ENCODE measurements at places on chromosomes 2 and 18. TPM values are rescaled to one million over a fixed set of nuclear protein-coding genes. Genes with fewer than 3 reads are reported as not detected.

- peak; percentile 44 for DNase-seq
These were observed 12.0 kb downstream of the SIGLEC15 start for GRCh38 chr18:45837283-45838070.

- no peak for DNase-seq
These were observed 22.1 kb upstream of the CNGA3 start for GRCh38 chr2:98324181-98324580.

DNA sequence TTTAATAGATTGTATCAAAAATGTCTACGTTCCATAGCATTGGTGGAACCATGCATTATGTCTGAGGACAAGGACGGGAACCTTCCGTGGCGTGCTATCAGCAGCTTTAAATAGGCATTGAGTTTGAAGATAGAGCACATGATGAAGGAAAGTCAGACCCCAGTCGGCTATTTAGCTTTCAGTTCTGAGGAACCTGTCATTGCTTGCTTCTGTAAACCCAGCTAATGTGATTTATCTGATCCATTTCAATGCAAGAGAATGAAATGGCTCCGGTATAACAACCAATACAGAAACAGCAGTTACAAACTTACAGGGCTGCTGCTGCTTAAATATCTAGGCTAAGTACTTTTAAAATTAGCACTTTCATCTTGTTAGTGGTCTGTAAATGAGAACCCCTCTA, 503.3 kb downstream of the RNF144A start:
- no peak for DNase-seq

- no peak for DNase-seq
These were observed 33.2 kb upstream of the KCNJ13 start for GRCh38 chr2:232809349-232810124.

GRCh38 chr2:26970928-26971627, 641 bp downstream of the MAPRE3 start:
- peak; percentile 48 for DNase-seq

DNA sequence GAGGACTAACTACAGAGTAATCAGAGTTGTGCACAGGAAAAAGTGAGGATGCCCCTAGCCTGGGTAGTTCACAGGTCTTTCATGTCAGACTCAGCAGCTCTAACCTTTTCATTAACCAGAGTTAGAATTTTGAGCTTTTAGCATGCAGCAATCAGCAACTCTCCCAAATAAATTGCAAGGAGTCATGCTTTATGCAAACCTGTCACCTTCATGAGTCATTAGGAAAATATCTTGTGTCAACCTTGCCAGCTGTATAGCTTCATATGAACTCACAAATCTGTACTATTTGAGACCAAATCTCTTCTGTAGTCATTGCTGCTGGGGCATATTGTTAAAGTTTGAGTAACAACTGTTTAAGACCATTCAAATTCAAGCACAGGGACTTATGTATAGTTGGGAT, 382.3 kb upstream of the NT5C1B start:
- DNase-seq = peak; percentile 73

DNA sequence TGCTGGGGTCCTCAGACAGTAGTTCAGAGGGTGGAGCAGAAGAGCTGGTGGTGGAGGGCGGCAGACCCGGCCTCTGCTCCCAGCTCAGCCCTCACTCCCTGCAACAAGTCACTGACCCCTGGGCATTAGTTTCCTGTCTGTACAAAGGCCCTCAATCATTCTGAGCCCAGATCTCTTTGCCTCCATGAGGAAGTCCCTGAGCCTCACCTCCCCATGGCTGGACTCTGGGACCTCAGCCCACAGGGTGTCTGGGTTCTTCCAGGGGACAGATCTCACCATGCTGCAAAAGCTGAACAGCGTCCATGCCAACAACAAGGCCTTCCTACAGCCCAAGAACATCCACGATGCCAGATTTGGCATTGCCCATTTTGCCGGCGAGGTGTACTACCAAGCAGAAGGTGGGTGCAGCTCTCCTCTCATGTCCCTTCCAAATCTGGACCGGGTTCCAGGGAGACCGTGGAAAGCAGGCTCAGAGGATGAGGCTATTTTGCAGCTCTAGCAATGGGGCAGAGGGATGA, 49.1 kb downstream of the MYO7B start:
- no peak for DNase-seq

Gene CD8B2
- not detected for total RNA-seq

- no peak for DNase-seq
These were observed 564 bp downstream of the DPYSL5 start for GRCh38 chr2:26848336-26849055.

- no peak for DNase-seq
These were observed 82.5 kb downstream of the MGAT5 start for GRCh38 chr2:134336352-134336751.

Measured in bronchial epithelial cell (primary cell).